Esophagus squamous epithelium (tissue), 5 donors: ENCODE measurements at places on chromosomes 3 and 15. TPM values are rescaled to one million over a fixed set of nuclear protein-coding genes. Genes with fewer than 3 reads are reported as not detected.

The SLCO2A1 gene
- 18.9 TPM for total RNA-seq

The SCG3 gene
- total RNA-seq, result not detected

The ITIH3 gene
- total RNA-seq, result 0.26 TPM

The IL12A gene
- 27.0 TPM for total RNA-seq

The ILDR1 gene
- 6.0 TPM for total RNA-seq
